Thymus (tissue), 14 donors: ENCODE measurements at places on chromosomes 16 and 17.

DNA sequence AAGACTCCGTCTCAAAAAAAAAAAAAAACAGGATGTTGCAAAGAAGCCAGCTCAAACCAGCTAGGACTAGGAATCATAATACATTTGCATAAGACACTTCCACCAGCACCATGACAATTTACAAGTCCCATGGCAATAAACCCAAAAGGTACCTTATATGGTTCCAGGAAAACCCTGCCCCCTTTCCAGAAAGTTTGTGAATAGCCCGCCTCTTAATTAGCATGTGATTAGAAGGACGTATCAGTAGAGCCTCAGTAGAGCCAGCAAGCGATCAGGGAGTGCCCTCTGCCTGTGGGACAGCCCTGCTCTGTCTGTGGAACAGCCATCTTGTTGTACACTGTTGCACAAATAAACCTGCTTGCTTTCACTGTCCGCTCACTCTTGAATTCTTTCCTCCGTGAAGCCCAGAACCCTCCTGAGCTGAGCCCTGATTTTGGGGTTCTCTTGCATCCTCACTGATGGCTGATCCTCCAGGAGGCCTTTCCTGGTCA, 14.0 kb downstream of the NUPR1 start:
- no peaks in the 10 kb centered on the region for H3K27me3 ChIP-seq
- no peak overlapping the region for H3K4me3 ChIP-seq
- no peak overlapping the region for H3K27ac ChIP-seq
- H3K4me1 ChIP-seq = no peaks in the 10 kb centered on the region
- no peaks in the 10 kb centered on the region for H3K36me3 ChIP-seq

GRCh38 chr16:11614587-11615175, 28.0 kb upstream of the LITAF start:
- H3K4me3 ChIP-seq = no peak overlapping the region
- DNase-seq = no peak

GRCh38 chr17:36001862-36002603, 680 bp upstream of the CCL15 start:
- DNase-seq = no peak
- no peaks in the 10 kb centered on the region for H3K4me1 ChIP-seq
- H3K27me3 ChIP-seq = no peaks in the 10 kb centered on the region
- H3K36me3 ChIP-seq = no peaks in the 10 kb centered on the region

DNA sequence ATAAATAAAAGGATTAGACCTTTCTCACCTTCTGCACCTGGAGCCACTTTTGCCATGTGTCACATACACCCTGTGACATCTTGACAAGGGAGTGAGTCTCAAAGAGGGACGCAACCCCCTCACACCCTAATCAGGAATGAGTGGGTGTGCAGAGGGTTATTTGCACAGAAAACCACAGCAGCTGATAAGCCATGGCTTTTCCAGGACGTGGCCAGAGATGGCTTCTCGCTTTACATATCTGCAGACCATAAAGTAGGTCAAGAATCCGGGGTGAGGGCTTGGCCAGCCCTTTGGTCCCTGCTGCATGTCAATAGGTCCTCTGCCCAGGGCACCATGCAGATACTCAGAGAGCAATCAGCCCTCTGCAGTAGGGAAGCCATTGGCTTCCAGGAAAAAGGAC, 2.4 kb upstream of the CD300LF start:
- H3K4me1 ChIP-seq = no peaks in the 10 kb centered on the region
- H3K27me3 ChIP-seq = no peaks in the 10 kb centered on the region
- DNase-seq = no peak
- H3K36me3 ChIP-seq = no peaks in the 10 kb centered on the region
- no peak overlapping the region for H3K4me3 ChIP-seq

- no peaks in the 10 kb centered on the region for H3K36me3 ChIP-seq
- no peak for DNase-seq
- no peak overlapping the region for H3K4me3 ChIP-seq
- no peak overlapping the region for H3K27ac ChIP-seq
Measured at GRCh38 chr17:74502861-74503260, 28.4 kb downstream of the CD300LB start.
